ENCODE measurements at places on chromosomes 12 and 14.

GRCh38 chr12:100068305-100068704, 74.4 kb downstream of the BLTP3B start:
- H3K36me3 ChIP-seq, result no peaks in the 10 kb centered on the region
- H3K27ac ChIP-seq, result no peak overlapping the region
- no peaks in the 10 kb centered on the region for H3K27me3 ChIP-seq
- no peak for DNase-seq
- no peak overlapping the region for H3K4me3 ChIP-seq

GRCh38 chr14:34680806-34681479, 33.5 kb downstream of the CFL2 start:
- H3K27ac ChIP-seq, result no peak overlapping the region
- H3K4me3 ChIP-seq, result no peak overlapping the region
- H3K36me3 ChIP-seq, result no peaks in the 10 kb centered on the region
- no peak for DNase-seq
- H3K4me1 ChIP-seq, result no peaks in the 10 kb centered on the region

- no peaks in the 10 kb centered on the region for H3K36me3 ChIP-seq
- DNase-seq, result no peak
- no peaks in the 10 kb centered on the region for H3K4me1 ChIP-seq
- H3K27me3 ChIP-seq, result no peaks in the 10 kb centered on the region
Measured at GRCh38 chr12:129258781-129259318, 405.6 kb downstream of the GLT1D1 start.

- H3K27ac ChIP-seq, result no peak overlapping the region
- no peaks in the 10 kb centered on the region for H3K4me1 ChIP-seq
- no peaks in the 10 kb centered on the region for H3K27me3 ChIP-seq
- H3K36me3 ChIP-seq, result no peaks in the 10 kb centered on the region
- no peak overlapping the region for H3K4me3 ChIP-seq
- no peak for DNase-seq
Measured at GRCh38 chr12:98185606-98186005, 329.8 kb upstream of the TMPO start.

DNA sequence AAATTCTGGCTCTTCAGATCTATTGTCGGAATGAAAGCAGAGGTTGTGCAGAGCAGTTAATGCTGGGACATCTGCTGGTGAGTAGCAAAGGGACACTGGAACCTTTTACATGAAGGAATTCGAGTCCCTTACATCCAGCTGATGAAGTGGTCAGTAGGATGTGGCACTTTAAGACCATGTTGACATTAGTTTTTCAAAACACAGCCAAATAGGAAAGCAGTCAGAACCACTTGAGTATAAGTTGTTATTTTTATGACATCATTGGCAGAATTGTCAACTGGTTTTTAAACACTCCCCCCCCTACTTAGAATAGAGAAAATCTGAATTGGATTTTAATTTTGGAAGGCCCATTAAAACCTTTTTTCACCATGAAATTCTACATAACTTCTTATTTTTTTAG, 46.8 kb upstream of the AMN start:
- H3K27ac ChIP-seq, result no peak overlapping the region
- H3K27me3 ChIP-seq, result no peaks in the 10 kb centered on the region
- no peak for DNase-seq
- H3K4me3 ChIP-seq, result no peak overlapping the region
- no peaks in the 10 kb centered on the region for H3K4me1 ChIP-seq

Data from ovary (tissue), 10 donors.